HCEC 1CT (cell line): ENCODE measurements at places on chromosomes 5 and 9.
A peak's percentile ranks its signal among the peaks of the same experiment; 100 is the strongest.

- DNase-seq, result no peak
Measured at GRCh38 chr5:103263054-103263453, 4.5 kb downstream of the MACIR start.

DNA sequence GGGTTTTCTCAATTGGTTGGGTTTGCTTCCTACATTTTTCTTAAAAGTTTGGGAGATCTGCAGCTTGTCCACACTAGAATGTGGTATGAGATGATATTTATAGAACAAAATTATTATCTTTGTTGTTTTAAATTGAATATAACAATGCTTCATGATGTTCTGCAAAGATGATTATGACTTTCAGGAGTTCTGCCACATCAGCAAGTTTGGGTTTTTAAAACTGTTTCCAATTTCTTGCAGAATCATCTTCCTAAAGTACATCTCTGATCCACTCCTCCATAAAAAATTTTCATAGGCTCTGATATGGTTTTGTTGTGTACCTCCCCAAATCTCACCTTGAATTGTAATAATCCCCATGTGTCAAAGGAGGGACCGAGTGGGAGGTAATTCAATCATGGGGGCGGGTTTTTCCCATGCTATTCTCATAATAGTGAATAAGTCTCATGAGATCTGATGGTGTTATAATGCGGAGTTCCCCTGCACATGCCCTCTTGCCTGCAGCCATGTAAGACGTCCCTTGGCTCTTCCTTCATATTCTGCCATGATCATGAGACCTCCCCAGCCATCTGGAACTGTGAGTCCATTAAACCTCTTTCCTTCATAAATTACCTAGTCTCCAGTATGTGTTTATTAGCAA lies 119.1 kb upstream of the PTGER4 start:
- no peak for DNase-seq

- DNase-seq, result peak; percentile 96
Measured at GRCh38 chr5:143245929-143246561, 157.4 kb downstream of the NR3C1 start.

- no peak for DNase-seq
Measured at GRCh38 chr9:107067739-107068416, 204.9 kb downstream of the ZNF462 start.

GRCh38 chr9:125536167-125536772 lies 170.7 kb downstream of the MAPKAP1 start:
- DNase-seq, result no peak

GRCh38 chr9:33153666-33154065 lies 13.5 kb downstream of the B4GALT1 start:
- no peak for DNase-seq

DNA sequence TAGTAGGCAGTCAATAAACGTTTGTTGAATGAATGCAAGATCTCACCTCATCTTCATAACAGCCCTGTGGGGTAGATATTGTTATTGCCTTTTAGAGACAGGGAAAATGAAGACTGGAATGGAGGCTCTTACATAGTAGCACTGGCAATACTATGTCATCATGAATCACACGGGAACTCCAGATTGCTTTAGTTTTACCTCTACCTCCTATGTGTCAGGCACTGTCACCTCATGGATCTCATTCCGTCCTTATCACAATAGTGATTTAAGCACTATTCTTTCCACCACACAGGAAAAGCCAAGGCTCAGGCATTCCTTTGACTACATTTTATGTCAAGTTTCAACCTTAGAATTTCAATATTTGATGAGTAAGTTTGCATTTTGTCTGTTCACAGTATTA lies 2.9 kb upstream of the EPB41L4B start:
- no peak for DNase-seq

DNA sequence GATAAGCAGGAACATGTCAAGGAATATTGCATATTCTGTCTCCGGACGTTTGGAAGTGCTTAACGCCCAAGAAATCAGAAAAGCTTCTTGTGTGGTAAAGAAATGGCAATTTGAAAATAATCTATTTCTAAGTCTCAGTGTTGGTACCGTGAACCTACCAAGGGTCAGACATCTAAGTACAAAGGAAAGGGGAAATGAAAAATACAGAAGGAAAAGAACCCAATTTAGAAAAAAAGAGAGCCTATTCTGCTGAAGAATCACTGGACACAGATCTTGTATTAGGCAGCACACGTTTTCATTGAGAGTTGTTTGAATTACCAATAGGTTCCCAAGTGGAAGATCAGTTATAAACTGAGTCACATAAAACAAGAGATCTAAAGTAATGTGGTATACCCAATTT lies 46.9 kb upstream of the CEP78 start:
- no peak for DNase-seq

DNA sequence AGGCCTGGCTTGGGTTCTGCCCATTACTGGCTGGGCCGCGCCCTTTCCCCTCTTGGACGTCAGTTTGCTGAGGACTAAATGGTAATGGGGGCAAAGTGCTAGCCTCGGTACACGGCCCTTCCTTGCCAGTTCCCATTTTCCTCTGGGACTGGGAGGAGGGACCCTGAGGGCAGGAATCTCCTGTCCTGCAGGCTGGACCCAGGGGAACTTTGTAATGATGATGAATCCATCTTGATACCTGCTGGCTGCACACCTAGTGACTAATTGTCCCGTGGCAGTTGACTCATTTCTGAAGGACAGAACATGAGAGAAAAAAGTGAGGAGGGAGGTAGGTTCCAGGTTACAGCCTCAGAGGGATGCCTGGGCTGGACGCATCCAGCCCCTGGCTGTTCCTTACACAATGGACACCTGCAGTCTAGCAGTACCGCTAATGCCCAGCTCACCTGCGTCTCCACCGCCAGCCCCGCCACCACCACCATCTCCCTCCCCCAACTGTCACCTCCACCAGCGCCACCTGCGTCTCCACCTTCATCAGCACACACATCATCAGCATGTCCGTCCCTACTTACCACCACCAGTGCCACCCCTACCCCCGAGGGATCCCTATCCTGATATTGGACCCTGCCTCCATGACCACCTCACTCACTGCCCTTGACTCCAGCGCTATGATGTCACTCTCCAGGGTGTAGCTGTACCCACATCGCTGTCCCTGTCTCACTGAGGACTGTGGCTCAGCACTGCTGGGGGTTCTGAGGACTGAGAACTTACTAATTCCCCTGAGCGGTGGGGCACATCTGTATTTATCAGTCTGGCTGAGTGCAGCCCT lies 4.3 kb downstream of the CDHR2 start:
- no peak for DNase-seq

GRCh38 chr5:127762412-127762811 lies 59.2 kb downstream of the CCDC192 start:
- no peak for DNase-seq

GRCh38 chr5:90477073-90477472 lies 2.4 kb downstream of the POLR3G start:
- no peak for DNase-seq

DNA sequence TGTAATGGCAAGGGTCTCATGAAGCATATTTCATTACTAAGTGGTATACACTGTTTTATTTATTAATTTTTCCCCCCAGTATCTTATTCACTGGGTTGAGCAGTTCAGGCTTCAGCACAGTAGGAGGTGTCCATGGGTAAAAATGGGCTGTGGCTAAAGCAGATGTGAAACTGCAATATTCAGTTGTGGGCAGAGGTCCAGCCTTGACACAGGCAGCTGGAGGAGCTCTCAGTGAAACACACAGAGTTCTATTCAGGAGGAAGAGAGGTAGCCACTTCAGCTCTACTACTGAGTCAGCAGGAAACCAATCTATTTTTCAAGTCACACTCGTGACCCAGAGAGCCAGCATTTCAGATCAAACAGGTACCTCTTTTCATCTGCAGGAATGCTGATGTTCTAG lies 418.3 kb downstream of the CDH10 start:
- no peak for DNase-seq

GRCh38 chr5:137516251-137516797 lies 17.2 kb upstream of the SPOCK1 start:
- no peak for DNase-seq

GRCh38 chr9:93665637-93666438 lies 89.5 kb downstream of the PHF2 start:
- no peak for DNase-seq

- peak; percentile 62 for DNase-seq
Measured at GRCh38 chr5:103424026-103424425, 138.6 kb downstream of the NUDT12 start.

DNA sequence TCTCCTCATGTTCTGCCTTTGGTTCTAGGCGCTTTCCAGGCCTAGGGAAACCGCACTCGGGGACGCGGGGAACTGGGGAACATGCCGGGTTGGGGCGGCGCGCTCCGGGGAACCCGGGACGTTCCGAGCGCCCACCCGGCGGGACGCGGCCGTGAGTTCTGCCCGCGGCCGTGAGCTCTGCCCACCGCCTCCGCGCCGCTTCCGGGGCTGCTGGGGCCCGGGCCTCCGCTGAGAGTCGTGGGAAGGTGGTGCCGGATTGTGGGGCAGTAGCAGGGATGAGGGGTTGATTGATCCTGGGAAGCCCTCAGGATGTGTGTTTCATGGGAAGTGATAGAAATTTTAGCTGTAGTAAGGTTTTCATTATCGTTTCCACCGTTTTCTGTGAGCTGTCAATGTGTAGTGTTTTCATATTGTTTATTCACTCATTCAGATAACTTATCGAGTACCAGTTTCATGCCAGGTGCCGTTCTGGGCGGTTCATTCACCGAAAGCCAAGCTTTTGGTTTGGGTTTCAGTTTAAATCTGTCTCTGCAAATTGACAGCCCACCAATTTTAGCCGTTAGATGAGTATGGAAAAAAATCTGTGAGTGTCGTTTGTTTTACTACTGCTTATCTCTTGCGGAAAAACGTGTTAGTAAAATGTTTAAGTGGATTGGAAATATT lies 657 bp downstream of the MTRR start:
- DNase-seq, result peak; percentile 6

GRCh38 chr9:78033870-78034269 lies 2.3 kb upstream of the GNAQ start:
- DNase-seq, result no peak

- DNase-seq, result peak; percentile 48
Measured at GRCh38 chr9:127347831-127348776, 48.9 kb upstream of the SLC2A8 start.

- no peak for DNase-seq
Measured at GRCh38 chr5:149407323-149408251, 28.5 kb upstream of the IL17B start.

DNA sequence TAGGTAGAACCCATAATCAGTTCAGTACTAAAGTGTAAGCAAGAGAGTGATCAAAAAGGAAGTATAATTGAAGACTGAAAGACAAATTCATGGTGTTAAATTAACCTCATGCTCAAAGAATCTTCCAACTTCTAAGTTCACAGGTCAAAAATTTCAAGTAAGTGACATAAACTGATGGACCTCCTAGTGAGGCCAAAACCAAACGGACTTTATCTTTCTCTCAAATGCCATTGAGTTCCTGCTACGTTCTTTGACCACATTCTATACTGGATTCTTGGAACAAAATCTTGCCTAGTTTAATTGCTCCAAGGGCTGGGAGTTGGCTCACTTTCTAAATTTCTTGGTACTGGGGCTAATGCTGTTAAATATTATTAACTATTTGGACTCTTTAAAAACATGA lies 794.9 kb downstream of the TLE4 start:
- DNase-seq, result no peak

GRCh38 chr5:73544429-73545402 lies 20.7 kb downstream of the ANKRA2 start:
- no peak for DNase-seq

DNA sequence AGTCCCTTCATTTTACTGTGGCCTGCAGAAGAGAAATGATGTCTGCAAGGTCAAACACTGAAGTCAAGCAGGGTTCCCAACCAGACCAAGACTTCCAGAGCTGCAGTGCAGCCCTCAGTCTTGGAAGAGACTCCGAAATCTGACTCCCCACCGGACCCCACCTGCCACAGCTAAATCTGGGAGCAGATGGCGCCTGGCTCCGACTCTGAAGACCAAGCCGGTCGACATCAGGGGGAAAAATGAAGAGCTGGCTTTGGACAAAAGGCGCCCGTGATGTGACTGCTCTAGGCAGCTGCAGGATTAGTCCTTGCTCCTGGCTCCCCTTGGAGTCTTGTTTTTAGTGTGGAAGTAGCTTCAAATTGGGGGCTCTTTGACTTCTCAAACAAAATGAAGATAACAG lies 72.4 kb upstream of the ZNF622 start:
- no peak for DNase-seq

- DNase-seq, result no peak
Measured at GRCh38 chr9:76342858-76343257, 51.4 kb downstream of the RFK start.

- no peak for DNase-seq
Measured at GRCh38 chr9:33471361-33471760, 2.4 kb downstream of the NOL6 start.

DNA sequence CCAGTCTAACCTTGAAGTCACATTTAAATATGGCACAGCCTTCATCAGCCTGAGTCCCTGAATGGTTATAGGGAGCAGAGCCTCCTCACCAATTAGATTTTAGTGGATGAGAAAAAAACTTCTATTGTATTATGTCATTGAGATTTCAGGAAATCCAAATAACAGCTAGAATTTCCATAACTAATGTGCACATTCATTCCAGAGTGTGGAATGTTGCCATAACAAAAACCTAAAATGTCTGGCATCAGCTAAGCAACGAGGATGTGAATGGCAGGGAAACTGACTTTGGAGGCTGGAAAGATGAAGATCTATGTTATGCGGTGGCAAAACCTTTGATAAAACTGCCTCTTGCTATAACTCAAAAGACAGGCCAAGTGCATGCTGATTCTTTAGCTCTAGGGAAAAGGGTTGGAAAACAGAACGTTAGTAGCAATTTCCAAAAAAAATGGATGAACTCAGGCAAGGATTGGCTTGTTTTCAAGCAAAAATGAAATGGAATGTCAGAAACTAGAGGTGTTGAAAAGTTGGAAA lies 91.3 kb upstream of the NFIB start:
- no peak for DNase-seq

- no peak for DNase-seq
Measured at GRCh38 chr5:312845-313244, 8.7 kb upstream of the AHRR start.

DNA sequence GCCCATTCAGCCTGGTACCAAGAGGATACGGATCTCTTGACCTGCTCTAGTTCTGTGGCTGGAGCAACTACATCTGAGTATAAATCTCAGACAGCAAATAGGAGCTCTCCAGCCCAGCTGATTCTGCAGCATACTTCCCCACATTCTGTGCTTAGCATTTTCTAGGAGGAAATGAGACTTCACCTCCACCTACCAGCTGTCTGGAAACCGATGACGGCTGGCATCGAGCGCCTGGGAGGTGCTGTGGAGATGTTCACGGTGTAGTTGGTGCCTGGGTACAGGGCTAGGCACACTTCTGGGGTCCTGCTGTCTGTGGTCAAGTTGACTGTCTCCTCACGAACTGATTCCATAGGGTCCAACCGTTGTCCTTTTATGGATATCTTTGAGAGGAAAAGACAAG lies 63.6 kb downstream of the SUSD1 start:
- no peak for DNase-seq

GRCh38 chr5:132764051-132764450 lies 13.0 kb downstream of the SEPTIN8 start:
- DNase-seq, result no peak

- no peak for DNase-seq
Measured at GRCh38 chr5:116386633-116387032, 188.0 kb downstream of the SEMA6A start.

DNA sequence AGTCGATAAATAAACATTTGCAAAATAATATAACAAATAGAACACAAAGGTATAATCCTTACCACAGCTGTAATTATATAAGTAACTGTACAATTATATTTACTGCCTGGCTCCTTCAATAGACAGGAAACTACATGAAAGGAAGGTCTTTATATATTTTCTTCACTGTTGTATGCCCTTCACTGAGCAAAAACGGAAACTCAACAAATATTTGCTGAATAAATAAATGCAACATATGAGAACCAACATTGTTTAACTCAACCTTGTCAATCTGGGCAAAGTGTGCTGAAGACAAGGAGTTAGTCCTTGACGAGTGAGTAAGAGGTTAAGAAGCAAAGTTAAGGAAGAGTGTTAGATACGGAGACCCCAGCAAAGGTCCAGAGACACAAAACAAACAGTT lies 22.6 kb downstream of the PSMD5 start:
- DNase-seq, result no peak
